ENCODE measurements at places on chromosomes 4 and X.

DNA sequence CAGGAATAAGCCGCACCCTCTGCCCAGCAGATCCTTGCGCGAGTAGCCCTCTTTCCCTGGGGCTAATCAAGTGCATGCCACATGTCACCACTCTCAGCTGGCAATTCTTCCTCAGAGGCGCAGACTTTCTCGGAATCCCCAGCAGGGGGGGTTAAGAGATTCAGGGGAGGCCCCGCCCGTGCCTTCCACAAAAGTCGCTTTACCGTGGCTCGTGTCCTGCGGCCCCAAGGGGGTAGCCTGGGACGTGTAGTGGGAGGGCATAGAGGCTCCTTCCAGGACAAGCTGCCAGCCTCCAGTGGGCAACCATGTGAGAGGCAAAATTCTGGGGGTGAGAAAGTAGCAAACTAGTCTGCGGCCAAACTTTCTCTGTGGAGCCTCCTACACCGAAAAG lies 652 bp downstream of the SRPX start:
- no peak for DNase-seq

GRCh38 chr4:179128299-179128698 lies 1686.1 kb upstream of the AGA start:
- no peak for DNase-seq

- no peak for DNase-seq
Measured at GRCh38 chr4:77787969-77788368, 31.2 kb downstream of the CNOT6L start.

DNA sequence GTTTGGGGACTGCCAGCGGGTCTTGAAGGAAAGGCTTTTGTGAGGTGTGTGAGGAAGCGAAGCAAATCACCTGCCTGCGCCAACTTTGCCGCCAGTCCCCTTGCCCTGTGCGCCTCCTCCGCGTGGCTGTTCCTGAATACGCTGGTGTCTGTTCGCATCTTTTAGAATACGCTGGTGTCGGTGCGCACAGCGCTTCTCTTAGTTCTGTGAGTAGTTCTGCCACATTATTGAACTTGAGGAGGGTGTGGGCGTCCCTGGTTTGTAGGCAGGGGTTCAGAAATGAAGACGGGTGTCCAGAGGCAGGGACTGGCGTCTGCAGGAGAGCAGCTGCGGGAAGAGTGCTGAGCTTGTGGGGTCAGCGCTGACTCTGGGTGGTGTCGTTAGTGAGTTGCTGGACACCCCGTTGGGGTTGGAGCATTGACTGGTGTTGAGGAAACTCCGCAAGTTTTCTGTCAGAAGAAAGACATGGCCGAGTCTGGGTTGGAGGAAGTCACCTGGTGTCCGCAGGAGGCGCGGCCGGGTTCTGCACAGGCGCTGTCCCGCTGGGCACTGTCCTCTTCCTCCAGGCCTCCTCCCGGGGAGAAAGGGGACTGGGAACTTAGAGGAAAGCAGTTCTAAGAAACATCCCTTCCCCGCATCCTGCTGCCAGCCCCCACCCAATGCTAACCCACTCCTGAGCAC lies 930 bp downstream of the ZNF718 start:
- DNase-seq, result no peak

- no peak for DNase-seq
Measured at GRCh38 chrX:46698691-46699090, 60.2 kb downstream of the SLC9A7 start.

GRCh38 chrX:86714441-86714840 lies 566.2 kb downstream of the DACH2 start:
- no peak for DNase-seq

DNA sequence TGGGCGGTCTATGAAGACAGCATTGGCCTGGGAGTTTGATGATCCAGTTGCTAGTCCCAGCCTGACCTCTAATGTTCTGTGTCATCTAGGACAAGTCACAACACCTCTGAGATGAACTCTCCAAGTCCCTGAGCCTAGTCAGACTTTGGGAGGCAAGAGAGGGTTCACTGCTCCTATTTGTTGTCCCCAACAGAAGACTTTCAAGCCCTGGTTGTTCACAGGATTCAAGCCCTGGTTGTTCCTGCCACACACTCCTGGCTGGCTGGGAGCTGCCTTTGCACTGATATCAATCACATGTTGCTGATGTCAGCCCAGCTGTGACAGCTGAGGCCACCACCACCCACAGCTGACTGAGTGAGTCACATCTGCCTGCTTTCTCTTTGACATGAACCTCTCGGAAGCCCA lies 253.2 kb upstream of the RASGEF1B start:
- DNase-seq, result peak; percentile 12

- DNase-seq, result no peak
Measured at GRCh38 chr4:150158041-150158440, 79.8 kb downstream of the DCLK2 start.

DNA sequence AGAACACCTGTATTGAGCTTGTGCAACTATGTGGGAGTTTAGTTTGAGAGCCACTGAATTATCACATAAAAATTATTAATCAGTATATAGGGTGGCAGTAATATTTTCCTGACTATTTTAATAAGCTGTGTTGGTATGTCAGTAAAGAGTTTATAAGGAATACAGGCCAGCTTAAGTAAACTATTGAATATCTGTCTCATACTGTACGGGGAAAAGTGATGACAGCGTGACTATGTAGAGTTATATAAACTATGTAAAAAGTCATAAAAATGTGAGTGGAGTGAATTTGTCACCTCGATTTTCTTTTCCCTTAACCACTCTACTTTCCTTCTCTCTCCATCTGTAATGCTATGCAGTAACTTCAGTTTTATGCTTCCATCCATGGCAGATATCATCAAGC lies 250.2 kb downstream of the BMPR1B start:
- DNase-seq, result no peak

DNA sequence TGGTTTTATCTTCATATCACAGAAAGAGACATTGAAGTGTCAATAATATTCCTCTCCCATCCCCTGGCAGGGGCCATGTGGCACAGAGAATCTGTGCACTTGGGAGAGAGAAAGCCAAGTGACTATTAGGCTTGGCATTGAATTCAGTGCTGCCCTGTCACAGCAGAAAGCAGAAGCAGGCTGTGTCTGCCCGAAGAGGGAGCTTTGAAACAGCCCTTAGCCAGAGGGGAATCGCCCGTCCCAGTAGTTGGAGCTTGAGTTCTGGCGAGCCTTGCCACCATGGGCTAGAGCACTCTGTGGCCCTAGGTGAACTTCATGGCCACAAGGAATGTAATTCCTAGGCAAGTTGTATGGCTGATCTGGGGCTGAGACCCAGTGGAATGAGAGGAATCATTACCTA lies 282.5 kb upstream of the PCDH10 start:
- no peak for DNase-seq

GRCh38 chr4:27828843-27829242 lies 968.2 kb downstream of the STIM2 start:
- DNase-seq, result no peak

GRCh38 chr4:101604976-101605375 lies 185.6 kb upstream of the BANK1 start:
- no peak for DNase-seq

- DNase-seq, result peak; percentile 37
Measured at GRCh38 chr4:37890801-37891259, at the start of gene TBC1D1. Gene TBC1D1 (plus strand): TSS chr4:37891084. CDS start chr4:37902096, 11,012 bp downstream.

DNA sequence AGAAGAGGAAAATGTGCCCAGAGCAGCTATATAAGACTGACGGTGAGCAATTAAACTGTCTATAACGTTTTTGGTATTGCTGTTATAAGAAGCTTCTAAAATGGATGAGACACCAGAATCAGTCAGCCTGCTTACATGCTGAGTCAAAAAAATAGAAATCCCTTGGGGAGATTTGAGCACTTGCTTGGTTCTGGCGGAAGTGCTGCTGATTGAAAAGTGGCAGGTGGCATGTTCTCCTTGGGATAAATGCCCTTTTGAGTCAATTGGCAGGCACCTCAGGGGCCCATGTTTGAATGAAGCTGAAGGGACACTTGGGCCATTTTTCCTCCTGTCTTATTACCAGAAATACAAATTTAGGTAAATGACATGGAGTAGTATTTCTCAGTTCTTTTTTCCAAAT lies 148.7 kb downstream of the PTCHD1 start:
- no peak for DNase-seq

DNA sequence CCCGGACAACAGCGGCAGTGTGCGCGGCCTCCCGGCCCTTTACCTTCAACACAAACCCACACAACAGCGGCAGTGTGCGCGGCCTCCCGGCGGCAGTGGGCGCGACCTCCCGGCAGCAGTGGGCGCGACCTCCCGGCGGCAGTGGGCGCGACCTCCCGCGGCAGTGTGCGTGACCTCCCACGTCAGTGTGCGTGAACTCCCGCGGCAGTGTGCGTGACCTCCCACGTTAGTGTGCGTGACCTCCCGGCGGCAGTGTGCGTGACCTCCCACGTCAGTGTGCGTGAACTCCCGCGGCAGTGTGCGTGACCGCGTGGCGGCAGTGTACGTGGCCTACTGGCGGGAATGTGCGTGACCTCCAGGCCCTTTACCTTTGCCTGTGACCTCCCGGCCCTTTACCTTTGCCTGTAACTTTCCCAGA lies 576.6 kb upstream of the FRG1 start:
- DNase-seq, result no peak

- DNase-seq, result no peak
Measured at GRCh38 chr4:10011277-10011676, 10.0 kb downstream of the SLC2A9 start.

GRCh38 chr4:48596336-48596735 lies 106.3 kb downstream of the ZAR1 start:
- no peak for DNase-seq

- DNase-seq, result no peak
Measured at GRCh38 chr4:92012899-92013867, 290.6 kb upstream of the GRID2 start.

GRCh38 chr4:73762409-73762808 lies 22.0 kb downstream of the CXCL8 start:
- no peak for DNase-seq

DNA sequence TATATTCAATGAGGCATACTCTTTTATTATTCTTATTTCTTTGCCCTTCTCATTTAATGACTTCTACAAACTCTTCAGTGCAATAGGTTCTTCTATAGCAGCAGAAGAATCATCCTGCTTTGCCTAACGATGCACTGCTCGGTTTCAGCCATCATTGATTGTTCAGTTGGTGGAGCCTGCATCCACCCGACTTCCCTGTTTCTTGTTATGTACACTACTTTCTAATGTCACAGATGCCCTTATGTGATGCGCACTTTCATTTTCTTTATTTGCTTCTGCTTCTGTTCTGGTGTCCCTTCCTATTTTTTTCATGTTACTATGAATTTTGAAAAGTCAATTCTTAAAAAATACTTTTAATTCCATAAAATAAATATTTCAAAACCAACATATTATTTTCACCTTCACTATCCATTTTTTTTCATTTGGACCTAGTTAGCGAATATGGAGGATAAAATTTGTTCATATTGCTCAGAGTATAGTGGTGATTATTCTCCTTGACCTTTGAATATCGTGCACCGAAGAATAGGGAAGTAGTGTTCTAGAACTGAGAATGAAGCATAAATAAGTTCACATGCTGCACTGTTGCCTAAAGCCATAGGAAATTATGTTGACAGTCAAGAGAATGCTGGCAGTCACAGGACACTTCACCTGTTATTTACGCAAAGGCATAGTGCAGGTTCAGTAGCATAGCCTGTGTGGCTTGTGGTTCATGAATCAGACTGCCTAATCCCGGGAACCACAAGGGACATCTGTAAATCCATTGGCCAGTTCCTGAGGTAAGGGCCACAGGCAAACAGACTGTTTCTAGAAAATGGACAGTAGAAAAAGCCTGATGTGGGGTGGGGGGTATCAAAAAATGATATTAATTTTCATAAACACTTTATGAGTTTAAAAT lies 21.3 kb upstream of the SFRP2 start:
- DNase-seq, result no peak

- DNase-seq, result no peak
Measured at GRCh38 chr4:81257021-81257420, 42.0 kb upstream of the PRKG2 start.

- DNase-seq, result no peak
Measured at GRCh38 chrX:29315931-29316330, 728.7 kb downstream of the IL1RAPL1 start.

DNA sequence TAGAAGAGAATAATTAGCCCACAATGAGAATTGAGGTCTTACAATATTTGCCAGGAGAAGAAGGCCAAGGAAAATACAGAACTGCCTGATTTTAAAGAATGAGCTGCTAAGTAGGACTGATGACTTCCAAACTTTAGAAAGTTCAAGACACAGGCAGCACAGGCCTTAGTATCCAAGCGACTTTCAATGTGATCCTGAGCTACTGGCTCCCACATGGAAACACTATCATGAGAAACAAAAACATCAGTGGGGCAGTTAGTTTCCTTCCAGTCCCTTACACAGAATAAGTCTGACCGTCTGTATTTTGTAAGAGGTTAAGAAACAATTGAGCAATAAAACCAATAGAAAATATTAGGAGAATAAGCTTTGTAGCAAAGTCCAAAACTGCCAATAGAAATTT lies 251.4 kb downstream of the COL25A1 start:
- no peak for DNase-seq

- peak; percentile 43 for DNase-seq
Measured at GRCh38 chr4:169619518-169619957, 840 bp upstream of the CLCN3 start.

- DNase-seq, result no peak
Measured at GRCh38 chr4:138162259-138162658, 79.9 kb downstream of the SLC7A11 start.

DNA sequence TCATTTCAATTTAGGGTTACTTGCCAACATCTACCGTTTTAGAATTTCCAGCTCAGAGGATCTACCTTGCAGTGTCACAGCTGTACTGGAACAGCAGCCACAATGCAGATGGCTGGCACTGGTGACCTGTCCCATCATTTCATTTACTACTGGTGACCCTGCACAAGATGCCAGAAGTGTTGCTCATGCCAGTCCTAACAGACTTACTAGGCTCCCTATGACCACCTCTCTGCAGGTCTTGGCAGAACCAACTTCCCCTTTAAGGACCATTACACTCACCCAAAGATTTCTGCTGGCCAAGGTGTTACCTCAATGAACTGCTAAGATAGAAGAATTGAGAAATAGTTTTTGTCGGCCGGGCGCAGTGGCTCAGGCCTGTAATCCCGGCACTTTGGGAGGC lies 106.9 kb downstream of the C4orf51 start:
- no peak for DNase-seq

GRCh38 chrX:40734971-40735324 lies 394 bp downstream of the MED14 start:
- no peak for DNase-seq

DNA sequence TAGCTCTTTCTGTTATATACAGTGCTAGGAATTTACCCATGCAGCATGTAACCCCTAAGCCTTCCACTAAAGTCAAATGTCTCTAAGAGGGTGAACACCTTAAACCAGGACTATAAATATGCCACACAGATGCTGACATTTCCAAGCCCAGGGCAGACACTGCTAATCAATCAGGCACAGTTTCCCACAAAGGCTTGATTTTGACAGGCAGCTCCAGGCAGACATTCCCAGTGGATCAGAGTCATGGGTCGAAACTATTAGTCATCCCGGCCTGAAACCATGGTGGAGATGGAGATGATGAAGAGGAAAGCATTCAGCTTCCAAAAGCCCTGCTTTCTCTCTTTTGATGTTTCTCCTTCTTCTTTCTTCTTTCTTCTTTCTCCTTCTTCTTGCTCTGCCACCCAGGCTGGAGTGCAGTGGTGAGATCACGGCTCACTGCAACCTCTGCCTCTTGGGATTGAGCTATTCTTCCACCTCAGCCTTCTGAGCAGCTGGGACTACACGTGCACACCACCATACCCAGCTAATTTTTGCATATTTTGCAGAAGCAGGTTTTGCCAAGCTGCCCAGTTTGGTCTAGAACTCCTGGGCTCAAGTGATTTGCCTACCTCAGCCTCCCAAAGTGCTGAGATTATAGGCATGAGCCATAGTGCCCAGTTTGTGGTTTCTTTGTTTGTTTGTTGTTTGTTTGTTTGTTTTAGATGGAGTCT lies 21.0 kb upstream of the SORCS2 start:
- no peak for DNase-seq

GRCh38 chrX:142999199-142999701 lies 26.5 kb upstream of the SPANXN4 start:
- no peak for DNase-seq
